Esophagus mucosa (tissue), 1 donor: ENCODE measurements at places on chromosomes 12 and 14.
A peak's percentile ranks its signal among the peaks of the same experiment; 100 is the strongest.

DNA sequence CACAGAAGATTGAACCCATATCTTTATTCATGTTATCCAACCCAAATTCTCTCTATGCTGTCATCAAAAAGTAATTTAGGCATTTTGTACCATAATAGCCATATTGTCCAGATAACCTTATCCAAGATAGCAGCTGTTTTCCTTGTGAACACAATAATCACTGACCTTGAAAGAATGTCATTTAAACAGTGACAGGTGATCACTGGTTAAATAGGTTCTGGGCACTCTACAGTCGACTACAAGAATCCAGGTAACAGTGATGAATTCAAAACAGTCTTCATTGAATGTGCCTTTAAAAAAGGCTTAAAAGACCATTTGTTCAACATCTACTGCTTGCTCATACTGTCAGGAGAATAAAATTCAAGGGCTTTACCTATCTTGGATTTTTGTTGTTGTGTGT, 4.6 kb upstream of the SPX start:
- no peak for ATAC-seq

GRCh38 chr12:53208877-53209463, 1.9 kb upstream of the ITGB7 start:
- peak; percentile 4 for ATAC-seq

DNA sequence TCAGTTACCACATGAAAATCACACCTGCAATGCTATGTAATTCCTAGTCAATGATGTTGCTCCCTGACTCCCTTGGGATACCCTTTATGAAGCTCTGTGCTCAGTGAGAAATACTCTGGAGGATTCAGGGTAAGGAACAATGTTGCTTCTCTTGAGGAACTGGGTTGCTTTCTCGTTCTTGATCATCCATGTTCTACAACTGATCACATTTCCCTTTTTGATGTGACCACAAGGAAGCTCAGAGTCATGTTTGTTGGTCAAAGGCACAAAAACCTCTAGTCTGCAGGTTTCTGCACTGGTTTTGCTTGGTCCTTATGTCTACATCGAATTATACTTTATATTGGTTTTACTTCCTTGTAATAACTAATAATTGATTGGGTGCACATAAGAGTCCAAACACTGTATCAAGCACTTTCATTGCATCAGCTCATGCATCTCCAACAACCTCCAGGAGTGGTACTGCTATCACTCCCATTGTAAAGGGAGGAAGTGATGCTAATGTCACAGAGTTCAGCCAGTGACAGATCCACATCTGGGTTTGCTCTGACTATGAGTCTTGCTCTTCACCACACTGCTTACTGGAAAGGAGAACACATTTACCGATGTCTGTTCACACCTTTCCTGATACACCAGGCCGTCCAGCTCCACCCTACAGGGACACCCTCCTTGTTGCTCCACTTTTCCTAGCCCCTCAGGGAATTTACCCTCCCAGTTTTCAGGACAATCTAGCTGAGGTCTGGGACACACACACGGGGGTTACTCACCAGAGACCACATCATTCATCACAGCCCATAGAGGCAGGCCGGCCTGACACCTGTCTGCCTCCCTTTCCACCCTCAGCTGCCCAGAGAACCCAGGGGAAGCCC, 41.0 kb downstream of the CMKLR1 start:
- ATAC-seq = no peak

DNA sequence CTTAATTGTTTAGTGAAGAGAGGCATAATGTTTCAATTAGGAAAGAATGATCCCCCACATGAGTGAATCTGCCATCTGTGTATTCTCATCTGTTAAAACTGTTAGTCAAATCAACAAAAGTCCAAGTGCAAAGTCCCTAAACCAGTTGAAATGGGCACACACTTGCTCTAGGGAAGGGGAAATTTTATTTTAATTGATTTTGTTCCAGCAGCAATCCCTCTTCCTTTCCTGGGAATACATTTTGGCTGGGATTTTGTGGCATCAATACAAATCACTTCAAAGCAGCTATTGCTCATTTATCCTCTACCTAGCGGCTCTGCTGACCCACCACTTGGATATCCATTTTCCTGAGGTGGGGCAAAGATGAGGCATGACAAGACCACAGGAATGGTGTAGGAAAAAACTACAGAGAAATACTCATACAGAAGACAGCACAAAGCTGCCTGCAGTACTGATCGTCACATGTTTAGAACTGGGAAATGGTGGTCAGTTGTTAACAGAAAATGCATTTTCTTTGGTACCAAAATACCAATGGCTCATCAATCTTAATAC, 9.8 kb upstream of the SSTR1 start:
- ATAC-seq = no peak

DNA sequence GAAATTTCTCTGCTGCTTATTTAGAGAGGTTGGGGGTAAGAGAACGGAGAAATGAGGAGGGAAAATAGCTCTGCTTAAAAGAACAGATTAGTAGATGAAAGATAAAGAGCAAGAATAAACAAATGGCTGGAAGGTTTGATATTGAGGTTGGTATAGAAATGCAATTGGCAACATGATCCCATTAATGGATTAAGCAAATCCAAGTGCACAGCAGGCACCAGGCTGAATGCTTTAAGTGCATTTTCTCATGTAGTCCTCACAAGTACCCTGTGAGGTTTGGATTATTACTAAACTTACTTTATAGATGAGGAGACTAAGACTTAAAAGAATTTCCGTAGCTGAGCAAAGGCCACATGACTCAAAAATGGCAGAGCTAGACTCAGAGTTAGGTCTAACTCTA, 76.9 kb upstream of the ATF1 start:
- no peak for ATAC-seq

DNA sequence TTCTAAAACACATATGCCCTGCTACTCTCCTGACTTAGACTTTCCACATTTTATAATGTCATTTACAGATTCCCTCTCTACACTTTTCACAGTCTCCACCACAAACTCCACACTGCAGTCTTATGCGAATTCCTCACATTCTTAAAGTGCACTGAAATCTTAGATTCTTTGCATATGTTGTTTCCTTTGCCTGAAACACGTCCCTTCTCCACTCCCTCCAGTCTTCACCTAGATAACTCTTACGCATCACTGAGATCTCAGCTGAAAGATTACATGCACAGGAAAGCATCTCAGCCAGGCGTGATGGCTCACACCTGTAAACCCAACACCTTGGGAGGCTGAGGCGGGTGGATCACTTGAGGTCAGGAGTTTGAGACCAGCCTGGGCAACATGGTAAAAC, 3.8 kb upstream of the ARHGAP9 start:
- no peak for ATAC-seq
